T-helper 9 cell (primary cell): ENCODE measurements at places on chromosomes 2 and 18.

DNA sequence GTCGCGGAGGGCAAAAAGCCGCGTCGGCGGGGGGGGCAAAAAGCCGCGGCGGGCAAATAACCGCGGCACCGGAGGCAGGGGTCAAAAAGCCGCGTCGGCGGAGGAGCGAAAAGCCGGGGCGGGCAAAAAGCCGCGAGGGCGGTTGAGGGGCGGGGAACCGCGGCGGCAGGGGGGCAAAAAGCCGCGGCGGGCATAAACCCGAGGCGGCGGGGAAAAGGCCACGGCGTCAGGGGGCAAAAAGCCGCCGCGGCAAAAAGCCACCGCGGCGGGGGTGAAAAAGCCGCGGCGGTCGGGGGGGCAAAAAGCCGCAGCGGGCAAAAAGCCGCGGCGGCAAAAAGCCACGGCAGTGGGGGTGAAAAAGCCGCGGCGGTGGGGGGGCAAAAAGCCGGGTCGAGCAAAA lies 598.0 kb upstream of the TEKT4 start:
- DNase-seq = no peak

DNA sequence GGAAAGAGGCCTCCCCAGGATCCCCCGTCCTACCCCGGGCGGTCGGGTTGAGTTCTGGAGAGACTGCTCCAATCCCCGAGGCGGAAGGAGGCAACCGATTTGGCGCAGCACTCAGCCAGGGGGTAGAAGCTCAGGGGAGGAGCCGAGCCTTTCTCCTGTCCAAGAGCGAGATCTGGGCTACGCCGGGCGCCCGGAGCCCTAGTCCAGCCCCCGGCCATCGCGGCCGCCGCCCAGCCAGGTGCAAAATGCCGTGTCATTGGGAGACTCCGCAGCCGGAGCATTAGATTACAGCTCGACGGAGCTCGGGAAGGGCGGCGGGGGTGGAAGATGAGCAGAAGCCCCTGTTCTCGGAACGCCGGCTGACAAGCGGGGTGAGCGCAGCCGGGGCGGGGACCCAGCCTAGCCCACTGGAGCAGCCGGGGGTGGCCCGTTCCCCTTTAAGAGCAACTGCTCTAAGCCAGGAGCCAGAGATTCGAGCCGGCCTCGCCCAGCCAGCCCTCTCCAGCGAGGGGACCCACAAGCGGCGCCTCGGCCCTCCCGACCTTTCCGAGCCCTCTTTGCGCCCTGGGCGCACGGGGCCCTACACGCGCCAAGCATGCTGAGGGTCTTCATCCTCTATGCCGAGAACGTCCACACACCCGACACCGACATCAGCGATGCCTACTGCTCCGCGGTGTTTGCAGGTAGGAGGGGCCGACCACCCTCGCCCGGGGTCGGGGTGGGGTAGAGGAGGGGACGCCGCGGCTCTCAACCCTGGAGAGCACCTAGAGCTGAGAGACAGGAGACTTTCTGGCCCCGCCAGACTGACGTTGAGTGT lies at the start of gene DYSF:
DYSF (plus strand) TSS at position 158 of the 817 bp plus-strand sequence.
- no peak for DNase-seq

DNA sequence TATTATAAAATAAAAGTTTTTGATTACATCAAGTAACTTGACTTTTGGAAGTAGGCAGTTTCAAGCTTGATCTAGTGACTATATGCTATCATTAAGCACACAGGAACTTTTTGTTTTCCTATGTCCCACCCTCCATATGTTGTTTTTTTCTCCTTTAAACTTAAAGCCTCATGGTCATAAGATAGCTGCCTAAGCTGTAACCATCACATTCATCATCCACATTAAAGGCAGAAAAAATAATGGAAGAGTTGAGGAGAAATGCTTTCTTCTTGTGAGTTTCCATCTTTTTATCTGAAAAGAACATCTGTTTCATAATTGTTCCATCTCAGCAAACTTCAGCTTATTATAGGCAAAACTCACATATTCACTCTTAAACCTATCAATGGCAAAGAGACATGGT lies 630.4 kb downstream of the STK39 start:
- no peak for DNase-seq

DNA sequence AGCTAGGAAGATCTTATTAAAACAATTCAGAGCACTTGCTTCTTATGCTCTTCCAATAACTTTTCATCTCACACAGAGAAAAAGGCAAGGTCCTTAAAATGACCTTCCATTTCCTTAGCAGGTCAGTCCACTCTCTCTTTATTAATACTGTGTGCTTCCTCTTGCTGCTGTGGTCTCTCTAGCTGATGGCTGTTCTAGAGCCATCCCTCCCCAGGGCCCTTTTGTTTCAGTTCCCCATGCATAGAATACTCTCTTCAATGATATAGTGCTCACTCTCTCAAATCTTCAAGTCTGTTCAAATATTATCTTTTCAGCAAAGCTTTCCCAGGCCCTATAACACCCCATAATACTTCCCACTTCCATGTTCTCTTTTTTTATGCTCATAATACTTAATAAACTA lies 469.3 kb downstream of the METTL4 start:
- DNase-seq = no peak

GRCh38 chr18:48536516-48536915 lies 2.3 kb upstream of the CTIF start:
- DNase-seq = no peak

DNA sequence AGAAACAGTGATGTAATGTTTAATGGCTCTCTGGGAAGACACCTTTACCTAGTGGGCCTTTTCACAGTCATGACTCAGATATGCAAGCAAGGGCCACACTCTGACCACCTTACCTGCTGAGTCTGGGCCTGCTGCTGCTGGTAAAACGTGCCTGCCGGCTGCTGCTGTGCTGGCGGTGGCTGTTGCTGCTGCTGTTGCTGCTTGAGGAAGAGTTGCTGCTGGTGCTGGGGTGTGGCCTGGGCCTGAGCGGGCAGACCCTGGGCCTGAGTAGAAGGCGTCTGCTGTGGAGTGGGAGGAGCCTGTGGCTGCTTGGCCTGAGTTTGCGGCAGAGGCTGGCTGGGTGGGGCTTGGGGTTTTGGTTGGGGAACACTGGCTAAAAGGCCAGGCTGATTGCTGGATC lies 81.6 kb upstream of the NFU1 start:
- no peak for DNase-seq

GRCh38 chr18:11392292-11392691 lies 217.1 kb upstream of the SLC35G4 start:
- DNase-seq = no peak

DNA sequence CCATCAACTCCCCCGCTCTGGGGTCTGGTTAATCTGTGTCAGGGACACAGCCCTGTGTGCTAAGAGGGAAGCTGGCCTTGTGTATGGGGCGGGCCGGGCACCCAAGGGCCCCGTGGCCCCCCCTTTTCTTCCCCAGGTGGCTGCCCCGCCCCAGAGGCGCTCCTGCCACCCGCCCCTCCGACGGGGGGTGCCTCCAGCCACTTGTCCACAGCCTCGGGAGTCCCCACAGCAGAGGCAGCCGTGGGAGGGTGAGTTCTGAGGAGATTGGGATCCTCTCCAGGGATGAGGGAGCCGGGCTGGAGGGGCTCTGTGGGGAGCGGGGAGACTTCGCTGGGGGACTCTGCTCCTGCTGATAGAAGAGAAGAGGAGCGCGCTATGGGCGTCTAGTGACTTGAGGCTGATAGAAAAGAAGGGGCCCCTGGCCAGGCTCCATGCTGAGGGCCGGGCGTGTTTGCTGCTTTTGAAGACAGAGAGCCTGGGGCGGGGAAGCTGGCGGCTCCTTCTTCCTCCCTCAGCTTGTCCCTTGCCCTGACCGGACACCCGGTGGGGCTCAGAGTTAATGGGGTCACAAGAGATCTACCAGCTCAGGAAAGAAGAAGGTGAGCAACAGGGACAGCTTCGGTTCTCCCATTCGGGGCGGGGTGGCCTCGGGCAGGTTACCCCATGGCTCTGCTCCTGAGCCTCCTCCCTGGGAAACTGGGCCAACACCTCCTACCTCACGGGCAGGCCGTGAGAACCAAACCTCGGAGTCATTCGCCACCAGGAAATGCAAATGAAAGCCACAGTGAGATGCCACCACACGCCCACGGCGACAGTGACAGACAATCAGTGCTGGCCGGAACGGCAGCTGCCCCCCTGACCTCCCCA lies 89.4 kb upstream of the TAF1B start:
- peak; percentile 45 for DNase-seq
